ENCODE measurements at places on chromosomes 4 and X.
A peak's percentile ranks its signal among the peaks of the same experiment; 100 is the strongest.

- DNase-seq = no peak
These were observed 22.5 kb upstream of the TRIM2 start for GRCh38 chr4:153181700-153182099.

DNA sequence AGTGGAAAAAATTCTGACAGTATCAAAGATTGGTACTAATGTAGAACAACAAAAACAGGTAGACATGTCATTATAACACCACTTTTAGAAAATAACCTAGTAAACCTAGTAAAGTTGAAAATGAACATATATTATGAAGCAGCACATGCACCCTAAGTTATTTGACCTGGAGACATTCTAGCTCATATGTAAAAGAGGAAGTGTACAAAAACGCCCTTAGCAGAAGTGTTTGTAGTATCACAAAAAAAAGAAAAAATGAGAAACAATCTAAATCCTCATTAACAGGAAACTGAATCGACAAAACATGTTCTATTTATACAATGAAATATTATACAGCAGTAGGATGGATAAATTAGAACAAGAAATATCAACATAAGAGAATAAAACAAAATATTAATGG lies 318.9 kb upstream of the PPP1R2C start:
- DNase-seq = no peak

- no peak for DNase-seq
These were observed 2.6 kb downstream of the AMER1 start for GRCh38 chrX:64202808-64203325.

DNA sequence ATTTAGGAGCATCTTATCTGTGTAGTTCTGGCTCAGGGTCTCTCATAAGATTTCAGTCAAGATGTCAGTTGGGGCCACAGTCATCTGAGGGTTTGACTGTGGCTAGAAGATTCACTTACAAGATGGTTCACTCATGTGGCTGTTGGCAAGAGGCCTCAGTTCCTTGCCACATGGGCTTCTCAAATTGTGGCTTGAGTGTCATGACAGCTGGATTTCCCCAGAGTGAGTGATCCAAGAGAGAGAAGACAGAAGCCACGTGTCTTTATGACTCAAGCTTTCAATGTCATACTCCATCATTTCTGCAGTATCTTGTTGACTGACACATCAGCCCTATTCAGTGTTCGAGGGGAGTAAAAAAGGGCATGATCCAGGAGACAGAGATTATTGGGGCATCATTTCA lies 131.3 kb upstream of the AP1S2 start:
- DNase-seq = no peak

- no peak for DNase-seq
These were observed 13.5 kb downstream of the AFF1 start for GRCh38 chr4:86948276-86948675.

GRCh38 chrX:16462912-16463311 lies 187.0 kb upstream of the S100G start:
- peak; percentile 72 for DNase-seq

DNA sequence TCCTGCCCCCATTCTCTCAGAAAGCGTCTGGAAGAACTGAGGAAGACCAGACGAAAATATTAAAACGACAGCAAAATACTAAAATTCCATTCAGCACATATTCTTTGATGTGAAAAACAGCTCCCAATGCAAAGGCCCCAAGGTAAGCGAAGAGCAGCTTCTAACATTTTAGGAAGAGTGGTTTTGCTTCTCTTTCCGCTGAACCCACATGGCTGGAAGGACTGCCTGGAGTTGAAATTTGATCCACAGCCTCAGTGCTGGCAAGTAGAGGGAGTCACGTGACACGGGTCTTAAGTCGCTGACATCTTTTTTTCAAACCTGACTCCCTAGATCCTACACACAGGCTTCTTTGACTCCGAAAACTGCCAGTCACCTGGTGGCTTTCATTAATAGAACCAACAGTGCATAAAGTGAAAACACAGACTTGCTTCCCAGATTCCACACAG lies at the start of gene FAM13A:
Gene FAM13A (minus strand): TSS at position 233 of the 446 bp plus-strand sequence. CDS start 221 bp downstream, at position 12.
- peak; percentile 83 for DNase-seq

DNA sequence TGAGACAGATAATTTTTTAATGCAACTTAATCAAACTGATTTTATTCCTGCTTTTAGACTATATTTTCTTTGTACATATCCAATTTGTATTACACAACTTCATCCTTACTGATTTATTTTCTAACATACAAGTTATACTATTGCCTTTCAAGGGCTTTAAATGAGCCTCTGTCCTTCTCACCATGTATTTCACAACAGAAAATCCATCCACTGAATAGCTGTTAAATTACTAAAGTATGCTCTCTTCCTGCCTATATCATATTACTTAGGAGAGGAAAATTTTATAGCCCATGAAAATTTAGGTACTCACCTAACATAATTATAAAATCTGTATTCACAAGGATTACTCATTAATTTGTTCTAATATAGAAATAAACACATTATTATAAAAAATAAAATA lies 528.6 kb downstream of the ANKRD50 start:
- no peak for DNase-seq

GRCh38 chr4:102862016-102862415 lies 6.8 kb upstream of the CISD2 start:
- no peak for DNase-seq

- DNase-seq = no peak
These were observed 35.7 kb downstream of the FRAS1 start for GRCh38 chr4:78092850-78093249.

DNA sequence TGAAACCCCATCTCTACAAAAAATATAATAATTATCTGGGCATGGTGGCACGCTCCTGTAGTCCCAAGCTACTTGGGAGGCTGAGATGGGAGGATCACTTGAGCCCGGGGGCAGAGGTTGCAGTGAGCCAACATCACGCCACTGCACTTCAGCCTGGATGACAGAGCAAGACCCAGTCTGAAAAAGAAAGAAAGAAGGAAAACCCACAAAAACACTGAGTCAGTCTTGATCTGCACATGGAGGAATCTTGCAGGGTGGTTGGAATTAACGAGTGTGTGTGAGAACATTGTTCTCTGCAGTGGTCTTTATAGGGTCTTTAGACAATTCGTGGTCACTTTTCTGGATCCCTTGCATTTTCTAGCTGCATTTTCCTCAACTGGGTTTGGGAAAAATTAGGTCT lies 23.2 kb downstream of the ADD1 start:
- DNase-seq = no peak

GRCh38 chr4:150782311-150782710 lies 200.4 kb downstream of the MAB21L2 start:
- DNase-seq = no peak

DNA sequence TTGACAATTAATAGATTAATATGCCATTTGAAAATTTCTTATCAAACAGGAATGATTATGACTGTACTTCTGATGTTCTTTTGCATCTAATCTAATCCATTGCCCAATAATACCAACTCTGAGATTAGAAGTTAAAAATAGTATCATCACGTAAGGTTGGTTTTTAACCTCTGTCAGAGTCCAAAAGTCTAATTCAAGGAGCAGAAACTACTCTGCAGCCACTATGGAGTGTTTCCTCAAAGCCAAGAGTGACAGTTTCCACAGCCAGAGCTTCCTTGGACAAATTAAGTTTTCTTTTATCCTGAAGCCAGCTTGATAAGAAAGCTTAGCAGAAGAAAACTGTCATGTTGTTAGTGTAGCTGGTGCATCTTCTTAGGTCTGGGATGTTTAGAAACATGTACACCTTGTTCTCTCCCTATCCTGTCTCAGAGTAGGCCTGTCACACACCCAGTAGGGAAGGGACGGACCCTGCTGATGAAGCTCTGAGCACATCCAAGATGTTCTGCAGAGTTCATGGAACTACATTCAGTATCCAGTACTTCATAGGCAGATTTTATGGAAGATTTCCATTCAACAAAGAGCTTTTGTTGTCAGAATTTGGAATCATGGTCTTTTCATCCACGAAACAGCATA lies 20.4 kb upstream of the PI4K2B start:
- DNase-seq = no peak

GRCh38 chrX:148376342-148376741 lies 124.1 kb upstream of the AFF2 start:
- DNase-seq = no peak

GRCh38 chr4:83961575-83961974 lies 425.7 kb downstream of the GPAT3 start:
- peak; percentile 35 for DNase-seq

GRCh38 chr4:105186701-105187161 lies 40.1 kb downstream of the TET2 start:
- DNase-seq = peak; percentile 50

- no peak for DNase-seq
These were observed 92.4 kb downstream of the CC2D2A start for GRCh38 chr4:15562114-15562513.

GRCh38 chr4:166399021-166399420 lies 526.0 kb downstream of the TLL1 start:
- no peak for DNase-seq

DNA sequence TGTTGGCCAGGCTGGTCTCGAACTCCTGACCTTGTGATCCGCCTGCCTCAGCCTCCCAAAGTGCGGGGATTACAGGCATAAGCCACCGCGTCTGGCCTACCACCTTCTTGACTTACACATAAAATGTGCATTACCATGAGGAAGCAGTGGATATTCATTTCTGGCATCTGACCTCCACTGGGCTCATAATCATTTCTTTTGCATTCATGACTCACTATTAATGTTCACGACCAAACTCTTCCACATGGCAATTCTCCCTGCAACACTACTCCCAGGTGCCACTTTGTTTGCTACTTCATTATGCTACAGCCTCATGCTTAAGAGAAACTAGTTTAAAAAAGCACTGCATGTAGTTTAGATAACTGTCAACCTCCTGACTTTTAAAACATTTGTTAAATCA lies 22.7 kb downstream of the RASGEF1B start:
- no peak for DNase-seq

- no peak for DNase-seq
These were observed 1201.9 kb downstream of the STIM2 start for GRCh38 chr4:28062562-28062961.

- DNase-seq = no peak
These were observed 220.3 kb downstream of the OR13H1 start for GRCh38 chrX:131764216-131764615.

- peak; percentile 74 for DNase-seq
These were observed 371.7 kb downstream of the BCOR start for GRCh38 chrX:39725928-39726619.

DNA sequence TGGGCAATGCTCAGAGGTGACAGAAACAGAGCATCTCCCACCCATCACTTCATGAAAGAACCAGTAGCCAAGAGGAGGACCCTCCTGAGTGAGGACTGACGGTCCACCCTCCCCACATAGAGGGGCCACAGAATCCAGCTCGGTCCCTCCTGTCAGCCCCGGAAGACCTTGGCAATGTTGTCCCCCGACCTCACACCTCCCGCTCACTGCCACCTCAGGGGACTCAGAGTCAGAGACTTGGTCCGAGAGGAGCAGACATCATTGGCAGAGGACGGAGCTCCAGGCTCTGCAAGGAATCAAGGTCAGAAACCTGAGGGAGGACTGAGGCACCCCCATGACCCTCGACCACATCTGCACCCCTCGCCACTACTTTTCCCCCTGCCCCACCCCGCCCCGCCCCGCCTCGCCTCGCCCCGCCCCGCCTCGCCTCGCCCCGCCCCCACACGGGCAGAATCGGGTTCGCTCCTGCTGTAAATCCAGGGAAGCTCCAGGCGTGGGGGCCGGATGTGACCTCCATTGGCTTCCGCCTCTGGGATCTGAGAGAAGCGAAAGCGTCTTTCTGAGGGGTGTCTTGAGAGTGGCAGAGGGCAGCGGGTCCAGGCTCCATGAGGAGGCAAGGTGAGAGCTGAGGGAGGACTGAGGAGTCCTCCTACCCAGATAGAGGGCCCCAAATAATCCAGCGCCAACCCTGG lies at the start of gene MAGEA11:
Gene MAGEA11 (plus strand): TSS at position 516 of the 692 bp plus-strand sequence. CDS start 1,100 bp downstream, outside the sequence.
- no peak for DNase-seq

DNA sequence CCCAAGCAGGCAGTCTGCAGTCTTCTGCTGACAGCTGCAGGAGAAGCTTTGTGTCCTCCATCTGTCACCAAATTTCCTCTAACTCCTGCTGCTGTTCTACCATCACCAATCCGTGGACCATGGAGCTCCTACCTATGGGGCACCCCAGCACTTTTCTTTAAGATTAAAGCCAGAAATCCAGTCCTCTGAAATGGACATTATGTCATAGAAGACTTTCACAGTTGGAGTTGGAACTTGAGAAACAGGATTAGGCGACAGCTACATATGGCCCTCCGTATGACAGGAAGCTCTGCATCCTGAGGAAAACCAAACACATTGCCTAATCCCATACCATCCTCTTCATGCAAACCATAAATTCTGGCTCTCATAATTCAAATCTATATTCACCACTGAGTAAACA lies 470.6 kb upstream of the GALNTL6 start:
- no peak for DNase-seq

DNA sequence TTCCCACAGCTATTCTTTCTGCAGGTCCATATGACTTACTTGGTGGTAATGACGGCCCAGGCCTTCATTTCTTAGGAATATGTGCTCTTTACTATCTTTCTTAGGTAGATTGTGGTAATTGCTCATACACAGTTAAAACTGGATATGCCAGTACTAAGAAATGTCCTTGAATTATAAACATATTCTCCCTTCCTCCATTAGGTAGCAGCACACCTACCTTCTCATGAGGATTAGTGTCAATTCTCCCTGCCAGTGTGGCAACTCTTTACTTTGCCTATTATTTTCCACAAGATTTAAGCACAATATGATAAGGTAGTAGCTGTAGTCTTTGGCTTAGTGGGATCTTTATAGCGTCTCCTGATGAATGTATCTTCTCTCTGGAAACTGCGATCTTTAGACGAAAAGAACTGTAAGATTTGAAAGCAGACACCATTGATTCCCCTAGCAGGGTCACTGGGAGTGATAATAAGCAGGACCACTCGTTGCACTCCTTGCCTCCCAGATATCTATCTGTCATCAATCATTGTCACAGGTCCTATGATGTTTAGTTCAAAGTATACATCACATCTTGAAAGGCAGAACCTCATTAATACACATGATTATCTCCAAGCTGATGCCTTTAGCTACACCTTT lies 1240.7 kb downstream of the C4orf33 start:
- peak; percentile 13 for DNase-seq

GRCh38 chrX:130443875-130444274 lies 42.1 kb downstream of the RBMX2 start:
- no peak for DNase-seq

DNA sequence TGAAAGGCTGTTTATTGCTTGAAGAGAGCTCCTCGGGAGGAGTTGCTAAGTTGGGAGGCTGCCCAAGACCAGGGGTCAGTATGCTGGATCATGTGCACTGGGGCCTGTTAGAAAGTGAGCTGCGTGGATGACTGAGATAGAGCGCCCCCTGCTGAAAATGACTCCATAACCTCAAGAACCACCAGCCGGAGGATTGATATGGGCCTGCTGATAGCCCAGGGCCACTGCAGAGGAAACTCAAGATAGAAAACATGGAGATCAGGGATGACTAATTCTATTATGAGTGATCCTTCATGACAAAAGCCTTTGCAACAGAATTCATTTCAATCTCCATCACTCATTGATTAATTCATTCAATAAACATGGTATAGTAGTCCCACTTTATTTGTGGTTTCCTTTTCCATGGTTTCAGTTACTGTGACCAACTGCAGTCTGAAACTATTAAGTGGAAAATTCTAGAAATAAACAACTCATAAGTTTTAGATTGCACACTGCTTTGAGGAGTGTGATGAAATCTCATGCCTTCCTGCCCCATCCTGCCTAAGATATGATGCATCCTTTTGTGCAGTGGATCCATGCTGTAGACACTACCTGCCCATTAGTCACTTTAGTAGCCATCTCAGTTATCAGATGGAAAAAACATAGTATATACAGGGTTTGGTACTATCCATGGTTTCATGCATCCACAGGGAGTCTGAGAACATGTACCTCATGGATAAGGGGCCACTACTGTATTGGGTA lies 126.7 kb upstream of the MBNL3 start:
- DNase-seq = peak; percentile 4

- DNase-seq = no peak
These were observed 12.6 kb downstream of the P2RY10 start for GRCh38 chrX:78957768-78958130.

GRCh38 chr4:94453391-94453963 lies 1.7 kb downstream of the PDLIM5 start:
- no peak for DNase-seq

All from HFFc6 (cell line).